ENCODE measurements at places on chromosomes 1 and 21.

- no peak for DNase-seq
These were observed 522 bp downstream of the DISP3 start for GRCh38 chr1:11479375-11479979.

DNA sequence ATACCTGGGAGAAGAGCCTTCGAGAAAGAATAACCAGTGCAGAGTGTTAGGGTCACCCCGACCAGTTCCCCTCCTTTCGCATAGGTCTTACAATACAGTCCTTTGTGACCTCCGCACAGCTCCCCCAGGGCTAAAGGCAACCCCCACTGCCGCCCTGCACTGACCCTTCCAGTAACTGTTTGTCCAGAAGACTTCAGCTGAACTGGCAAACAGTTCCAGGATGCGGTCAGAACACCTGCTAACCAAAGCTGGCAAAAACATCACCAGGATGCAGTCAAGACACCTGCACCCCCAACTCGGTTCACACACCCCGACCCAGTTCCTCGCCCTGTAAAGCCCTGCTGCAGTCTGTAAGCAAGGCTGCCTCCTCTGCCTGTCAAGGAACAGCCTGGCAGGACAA is 6.4 kb upstream of the EVA1B start:
- no peak for DNase-seq

DNA sequence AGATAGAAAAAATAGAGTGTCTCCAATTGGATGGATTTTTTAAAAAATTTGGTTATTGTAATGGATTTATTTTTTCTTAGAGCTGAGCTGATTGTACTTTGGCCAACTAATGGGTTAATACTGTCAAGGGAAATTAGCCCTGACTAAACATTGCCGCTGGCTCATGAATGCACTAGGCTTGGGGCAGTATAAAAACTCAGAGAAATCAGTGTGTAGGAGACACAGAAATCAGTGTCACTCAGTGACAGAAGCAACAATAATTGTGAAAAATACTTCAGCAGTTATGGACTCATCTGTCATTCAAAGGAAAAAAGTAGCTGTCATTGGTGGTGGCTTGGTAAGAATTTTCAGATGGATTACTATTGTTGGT is at the start of gene KMO:
Gene KMO (plus strand): TSS at position 217 of the 370 bp plus-strand sequence. CDS start 67 bp downstream, at position 284.
- no peak for DNase-seq

GRCh38 chr1:184110272-184111204 is 59.0 kb downstream of the TSEN15 start:
- DNase-seq, result no peak

- no peak for DNase-seq
These were observed 17.4 kb upstream of the GJA9 start for GRCh38 chr1:38898653-38899230.

Measured in non-pigmented ciliary epithelial cell (primary cell).